Activated naive CD4-positive, alpha-beta T cell treated with anti-CD3 and anti-CD28 coated beads, Interleukin-2, amount 50 U/mL, for 72 hours (primary cell): ENCODE measurements at places on chromosomes 4 and X. TPM values are rescaled to one million over a fixed set of nuclear protein-coding genes. Genes with fewer than 3 reads are reported as not detected.
A peak's percentile ranks its signal among the peaks of the same experiment; 100 is the strongest.

DNA sequence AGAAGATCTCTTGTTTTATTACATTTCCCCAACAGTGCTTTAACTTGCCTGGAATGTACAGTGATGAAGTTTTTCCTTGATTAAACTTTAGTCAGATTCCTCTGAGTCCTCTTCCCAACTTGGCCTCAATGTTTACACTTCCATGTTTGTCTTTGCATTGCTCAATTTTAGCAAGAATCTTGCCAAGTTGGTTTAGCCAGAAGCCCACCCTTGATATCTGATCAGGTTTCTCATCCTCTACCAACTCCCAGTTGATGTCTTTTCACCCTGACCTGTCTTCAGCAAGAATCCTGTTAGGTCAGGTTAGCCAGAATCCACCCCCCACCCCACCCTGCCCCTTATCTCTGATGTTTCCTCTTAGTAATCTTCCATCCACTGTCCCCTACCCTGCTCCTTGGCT is 120.9 kb downstream of the MBNL3 start:
- no peak for DNase-seq

DNA sequence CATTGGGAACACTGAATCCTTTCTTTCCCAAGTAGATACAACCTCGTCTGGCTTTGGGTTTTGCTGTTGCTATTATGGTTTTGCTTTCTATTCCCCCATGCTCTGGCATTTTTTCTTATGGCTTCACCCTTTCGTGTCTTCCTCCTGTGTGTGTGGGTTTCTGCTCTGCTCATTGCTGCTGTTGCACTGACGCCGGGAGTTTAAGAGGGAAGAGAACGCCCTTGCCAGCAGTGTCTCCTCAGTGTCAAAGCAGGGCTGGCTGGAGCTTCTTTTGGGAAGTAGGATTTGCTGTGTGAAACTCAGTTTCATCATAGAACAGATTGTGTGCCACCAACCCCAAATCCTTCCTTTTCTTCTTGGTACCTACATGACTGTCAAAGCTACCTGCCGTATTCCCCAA is 63.7 kb downstream of the CLDN22 start:
- no peak for DNase-seq

DNA sequence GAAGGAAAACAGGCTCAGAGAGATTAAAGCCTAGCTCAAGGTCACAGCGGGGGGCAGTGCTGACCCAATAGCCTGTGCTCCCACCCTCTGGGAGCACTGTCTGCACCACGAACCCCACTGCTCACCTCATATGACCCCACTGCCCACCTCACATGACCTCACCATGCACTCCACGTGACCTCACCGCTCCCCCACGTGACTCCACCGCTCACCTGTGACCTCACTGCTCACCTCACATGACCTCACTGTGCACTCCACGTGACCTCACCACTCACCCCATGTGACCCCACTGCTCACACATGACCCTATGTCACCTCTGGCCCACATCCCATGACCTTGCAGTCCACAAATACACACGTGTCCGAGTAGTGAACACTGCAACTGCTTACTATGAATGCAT is 55.4 kb downstream of the ACOX3 start:
- no peak for DNase-seq

- DNase-seq: no peak
Observed at GRCh38 chrX:65750674-65751469, 83.4 kb downstream of the MSN start.

DNA sequence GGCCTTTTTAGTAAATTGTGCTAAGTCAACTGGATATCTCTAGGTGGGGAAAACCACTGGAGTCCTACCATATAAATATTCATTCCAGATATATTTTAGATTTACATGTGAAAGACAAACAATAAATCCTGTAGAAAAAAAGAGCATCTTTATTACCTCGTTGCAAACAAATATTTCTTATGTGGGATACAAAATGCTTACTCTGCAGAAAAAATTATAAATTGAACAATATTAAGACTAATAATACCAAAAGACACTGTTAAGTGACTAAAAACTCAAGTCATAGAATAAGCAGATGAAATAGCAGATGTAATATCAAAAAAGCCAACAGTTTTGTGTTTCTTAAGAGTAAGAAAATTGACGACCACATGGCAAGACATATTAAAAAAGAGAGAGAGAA is 43.8 kb downstream of the SULT1B1 start:
- DNase-seq: no peak

DNA sequence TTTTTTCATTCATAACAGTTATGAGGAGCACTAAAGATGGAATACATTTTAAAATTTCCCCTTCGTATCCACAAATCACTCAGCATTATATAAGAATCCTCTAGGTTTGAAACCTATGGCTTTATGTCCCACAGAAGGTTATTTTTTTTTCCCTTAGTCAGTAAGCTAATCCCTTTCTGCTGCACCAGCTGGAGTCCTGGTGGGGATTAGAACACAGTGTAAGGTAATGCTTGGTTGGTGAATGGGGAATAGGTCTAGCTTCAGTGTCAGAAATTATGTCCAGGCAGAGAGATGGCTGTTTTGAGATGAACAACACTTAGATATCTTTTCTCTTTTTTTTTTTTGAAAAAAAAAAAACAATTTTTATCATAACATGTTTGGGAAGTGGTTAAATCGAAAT is 116.6 kb downstream of the RASGEF1B start:
- no peak for DNase-seq

- DNase-seq: no peak
Observed at GRCh38 chr4:182409271-182409670, 166.1 kb downstream of the TENM3 start.

MAGEB3 gene
- not detected for total RNA-seq

GRCh38 chr4:184104419-184105101 is 113.1 kb downstream of the ENPP6 start:
- DNase-seq: no peak

GRCh38 chr4:1201851-1202525 is 29.6 kb upstream of the SPON2 start:
- peak; percentile 79 for DNase-seq

DNA sequence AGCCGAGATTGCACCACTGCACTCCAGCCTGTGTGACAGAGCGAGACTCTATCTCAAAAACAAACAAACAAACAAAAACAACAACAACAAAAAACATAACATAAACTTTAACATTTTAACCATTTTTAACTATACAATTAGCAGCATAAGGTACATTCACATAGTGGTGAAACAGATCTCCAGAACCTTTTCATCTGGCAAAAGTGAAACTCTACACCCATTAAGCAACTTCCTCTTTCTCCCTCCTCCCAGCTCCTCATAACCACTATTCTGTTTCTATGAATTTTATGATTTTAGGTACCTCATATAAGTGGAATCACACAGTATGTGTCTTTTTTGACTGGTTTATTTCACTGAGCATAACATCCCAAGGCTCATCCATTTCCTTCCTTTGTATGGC is 103.6 kb downstream of the FAM13A start:
- no peak for DNase-seq

MSX1 gene
- total RNA-seq: not detected

GRCh38 chr4:175542786-175543185 is 269.3 kb downstream of the GPM6A start:
- no peak for DNase-seq

- DNase-seq: no peak
Observed at GRCh38 chrX:19440713-19441112, 74.6 kb downstream of the MAP3K15 start.

DNA sequence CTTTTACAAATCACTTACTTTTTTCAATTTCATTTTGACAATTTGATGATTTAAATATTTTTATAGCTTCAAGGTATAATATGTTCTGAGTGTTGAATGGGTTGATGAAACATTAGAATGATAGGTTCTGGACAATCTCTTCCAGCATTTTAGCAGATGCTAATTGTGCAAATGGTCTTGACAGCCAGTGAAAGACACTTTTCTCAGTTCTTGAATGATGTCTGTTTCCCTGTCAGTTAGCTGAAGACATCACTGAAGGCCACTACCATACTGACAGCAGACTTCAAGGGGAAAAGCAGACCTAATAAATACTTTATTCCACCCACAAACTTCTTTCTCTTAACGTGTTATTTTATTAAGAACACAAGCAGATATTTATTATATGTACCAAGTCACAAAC is 498.6 kb downstream of the GRXCR1 start:
- no peak for DNase-seq

GRCh38 chr4:94650134-94650495 is 107.6 kb upstream of the BMPR1B start:
- DNase-seq: no peak

- no peak for DNase-seq
Observed at GRCh38 chrX:55187281-55187680, 32.9 kb upstream of the PAGE5 start.
